Stimulated activated CD8-positive, alpha-beta memory T cell treated with anti-CD3 and anti-CD28 coated beads, Interleukin-2, amount 100 ng/mL, for 1 hour (primary cell): ENCODE measurements at places on chromosomes 11 and 22.

GRCh38 chr11:47243454-47243853, 5.2 kb downstream of the ACP2 start:
- DNase-seq: no peak

DNA sequence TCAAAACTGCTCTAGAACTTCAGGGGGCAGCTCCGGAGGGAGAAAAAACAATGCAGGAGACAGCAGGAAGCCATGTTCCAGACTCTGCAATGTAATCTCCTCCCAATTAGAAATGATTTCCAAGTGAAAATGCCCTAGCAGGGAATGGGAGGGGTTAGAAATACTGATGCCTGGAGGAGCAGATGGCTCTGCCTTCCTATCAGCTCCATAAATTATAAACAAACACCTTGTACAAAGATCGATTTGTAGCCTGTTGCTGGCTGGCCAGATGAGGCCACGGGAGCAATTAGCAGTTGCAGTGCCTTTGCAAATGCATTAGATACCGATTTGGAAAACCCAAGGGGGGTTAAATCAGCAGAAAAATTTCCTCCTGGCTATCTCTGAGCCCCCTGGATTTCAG, 46.6 kb upstream of the CHRM4 start:
- no peak for DNase-seq

- no peak for DNase-seq
Observed at GRCh38 chr11:65501186-65501471, 2.3 kb downstream of the MALAT1 start.

- DNase-seq: no peak
Observed at GRCh38 chr11:86197448-86197847, 47.1 kb upstream of the EED start.

DNA sequence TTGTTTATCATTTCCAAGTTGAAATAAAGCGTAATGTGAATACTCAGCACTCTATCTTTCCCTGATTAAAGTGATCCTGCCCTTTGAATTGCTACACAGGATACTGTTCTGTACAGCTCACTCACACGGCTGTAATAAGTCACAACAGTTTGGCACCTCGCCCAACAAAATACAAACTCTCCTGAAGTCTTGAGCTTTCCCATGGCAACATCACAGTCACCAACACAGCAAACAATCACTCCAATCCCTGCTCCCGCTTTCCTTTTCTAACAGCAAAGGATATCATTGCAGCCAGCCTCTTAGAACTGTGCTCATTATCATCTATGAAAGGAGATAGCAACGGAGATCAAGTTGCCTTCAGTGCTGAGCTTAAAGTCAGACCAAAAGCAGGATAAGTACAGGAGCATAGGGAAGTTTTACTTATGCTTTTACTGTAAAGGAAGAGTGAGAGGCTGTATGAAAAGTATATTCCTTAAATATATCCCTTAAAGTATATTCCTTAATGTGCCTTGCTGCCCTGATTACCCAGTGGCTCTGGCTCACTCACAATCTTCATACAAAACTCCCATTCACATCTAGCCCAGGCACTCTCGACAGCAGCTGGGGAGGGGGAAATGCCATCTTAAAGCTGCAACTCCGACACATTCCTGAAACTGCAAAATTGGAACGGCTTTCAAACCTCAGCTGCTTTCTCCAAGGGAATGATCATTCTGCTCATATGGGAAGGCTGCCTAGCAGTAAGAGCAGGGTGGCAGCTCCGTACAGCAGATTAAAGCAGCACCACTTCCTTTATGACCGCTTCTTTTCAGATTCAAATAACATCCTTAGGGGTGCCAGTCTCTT, 35.8 kb downstream of the MAML2 start:
- DNase-seq: no peak

GRCh38 chr11:91790346-91791170, 434.1 kb upstream of the FAT3 start:
- no peak for DNase-seq

GRCh38 chr11:12263141-12263693, 114.2 kb upstream of the PARVA start:
- DNase-seq: no peak

DNA sequence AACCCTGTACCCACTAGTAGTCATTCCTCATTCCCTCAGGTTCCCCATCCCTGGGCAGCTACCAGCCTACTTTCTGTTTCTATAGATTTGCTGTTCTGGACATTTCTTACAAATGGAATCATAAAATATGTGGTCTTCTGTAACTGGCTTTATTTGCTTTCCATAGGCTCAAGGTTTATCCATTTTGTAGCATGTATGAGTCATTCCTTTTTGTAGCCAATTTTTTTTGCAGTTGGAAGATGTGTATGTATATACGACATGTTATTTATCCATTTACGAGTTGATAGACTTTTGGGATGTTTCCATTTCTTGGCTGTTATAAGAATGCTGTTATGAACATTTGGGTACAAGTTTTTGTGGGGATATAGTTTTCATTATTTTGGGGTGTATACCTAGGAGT, 130.6 kb downstream of the WNT11 start:
- DNase-seq: no peak

- DNase-seq: no peak
Observed at GRCh38 chr22:36840106-36840505, 20.7 kb upstream of the NCF4 start.

DNA sequence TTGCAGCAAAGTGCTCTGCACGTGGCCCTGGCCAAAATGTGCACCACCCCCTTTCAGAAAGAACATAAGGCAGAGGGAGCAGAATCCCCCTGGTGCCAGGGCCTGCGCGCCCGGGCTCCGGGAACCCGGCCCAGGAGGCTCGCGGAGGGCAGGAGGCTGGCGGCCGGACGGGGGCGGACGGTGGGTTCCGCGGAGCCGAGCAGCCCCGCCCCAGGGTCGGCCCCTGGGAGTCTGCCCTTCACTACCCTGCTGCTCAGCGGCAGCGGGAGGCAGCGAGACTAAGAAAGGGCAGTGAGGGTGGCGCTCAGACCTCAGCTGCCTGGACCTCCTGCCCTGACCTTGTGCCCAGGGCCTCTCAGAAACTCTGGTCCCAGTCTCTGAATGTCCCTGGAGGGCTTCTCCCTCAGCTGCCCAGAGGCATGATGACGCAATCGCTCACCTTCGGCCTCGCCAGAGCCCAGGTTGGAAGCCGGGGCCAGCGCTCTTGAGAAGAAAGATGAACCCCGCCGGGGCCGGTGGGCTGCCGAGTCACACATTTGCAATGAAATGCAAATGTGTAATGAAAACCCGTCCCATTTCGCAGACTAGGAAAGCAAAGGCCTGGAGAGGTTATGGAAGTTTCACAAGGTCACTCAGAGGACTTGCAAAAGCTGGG, 1.1 kb upstream of the CLMP start:
- no peak for DNase-seq

DNA sequence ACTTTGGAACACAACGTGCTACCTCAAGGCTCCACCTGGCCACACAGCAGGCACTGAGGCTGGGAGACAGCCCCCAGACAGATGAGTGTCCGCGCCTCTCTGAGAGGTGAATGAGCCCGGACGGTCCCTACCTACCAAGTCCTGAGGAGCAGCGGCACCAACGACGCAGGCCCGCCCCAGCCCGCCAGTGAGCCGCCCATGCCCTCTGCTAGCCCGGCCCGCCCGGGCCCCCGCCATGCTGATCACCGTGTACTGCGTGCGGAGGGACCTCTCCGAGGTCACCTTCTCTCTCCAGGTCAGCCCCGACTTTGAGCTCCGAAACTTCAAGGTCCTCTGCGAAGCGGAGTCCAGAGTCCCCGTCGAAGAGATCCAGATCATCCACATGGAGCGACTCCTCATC, at the start of gene DDI1:
TSS of gene DDI1 (plus strand) at position 53 of the 400 bp plus-strand sequence. CDS start at position 236, 183 bp downstream.
- DNase-seq: no peak

GRCh38 chr11:9646324-9646723, 17.6 kb upstream of the SWAP70 start:
- no peak for DNase-seq

DNA sequence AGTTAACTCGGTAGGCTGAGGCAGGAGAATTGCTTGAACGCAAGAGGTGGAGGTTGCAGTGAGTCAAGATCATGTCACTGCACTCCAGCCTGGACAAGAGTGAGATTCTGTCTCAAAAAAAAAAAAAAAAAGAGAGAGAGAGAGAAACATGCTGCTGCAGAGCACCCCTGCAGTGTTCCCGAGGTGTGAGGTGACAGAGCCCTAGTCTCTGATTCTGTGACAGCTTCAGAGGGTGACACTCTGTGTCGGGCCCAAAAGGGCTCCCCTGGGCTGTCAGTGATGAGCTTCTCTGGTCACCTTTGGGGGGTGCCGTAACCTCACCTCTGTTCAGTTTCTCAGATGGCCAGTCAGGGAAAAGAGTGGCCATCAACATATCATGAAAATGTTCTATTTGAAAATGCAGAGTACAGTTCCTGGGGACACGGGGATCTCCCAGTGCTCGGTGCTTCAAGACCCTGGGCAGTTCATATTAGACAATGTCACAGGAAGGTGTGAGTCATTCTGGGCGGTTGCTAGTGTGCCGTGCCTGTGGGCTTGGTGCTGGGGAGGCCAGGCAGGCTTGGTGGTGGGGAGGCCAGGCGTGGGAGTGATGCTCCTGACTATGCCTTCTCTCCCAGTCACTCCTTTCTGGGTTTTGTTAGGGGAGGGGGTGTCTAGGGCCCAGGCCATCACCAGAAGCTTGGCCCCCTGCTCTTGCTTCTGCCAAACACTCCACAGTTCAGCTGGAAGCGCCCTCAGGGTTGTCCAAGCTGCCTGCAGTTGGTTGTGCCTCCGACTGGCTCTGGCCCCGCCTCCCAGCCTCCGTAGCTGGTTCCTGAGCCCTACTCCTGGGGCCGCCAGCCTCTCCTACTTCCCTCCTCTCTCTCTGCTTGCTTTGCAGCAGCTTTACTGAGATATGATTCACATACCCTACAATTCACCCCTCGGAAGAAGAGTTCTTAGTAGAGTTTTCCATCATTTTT, 52.5 kb upstream of the CLDN5 start:
- DNase-seq: peak; percentile 26

DNA sequence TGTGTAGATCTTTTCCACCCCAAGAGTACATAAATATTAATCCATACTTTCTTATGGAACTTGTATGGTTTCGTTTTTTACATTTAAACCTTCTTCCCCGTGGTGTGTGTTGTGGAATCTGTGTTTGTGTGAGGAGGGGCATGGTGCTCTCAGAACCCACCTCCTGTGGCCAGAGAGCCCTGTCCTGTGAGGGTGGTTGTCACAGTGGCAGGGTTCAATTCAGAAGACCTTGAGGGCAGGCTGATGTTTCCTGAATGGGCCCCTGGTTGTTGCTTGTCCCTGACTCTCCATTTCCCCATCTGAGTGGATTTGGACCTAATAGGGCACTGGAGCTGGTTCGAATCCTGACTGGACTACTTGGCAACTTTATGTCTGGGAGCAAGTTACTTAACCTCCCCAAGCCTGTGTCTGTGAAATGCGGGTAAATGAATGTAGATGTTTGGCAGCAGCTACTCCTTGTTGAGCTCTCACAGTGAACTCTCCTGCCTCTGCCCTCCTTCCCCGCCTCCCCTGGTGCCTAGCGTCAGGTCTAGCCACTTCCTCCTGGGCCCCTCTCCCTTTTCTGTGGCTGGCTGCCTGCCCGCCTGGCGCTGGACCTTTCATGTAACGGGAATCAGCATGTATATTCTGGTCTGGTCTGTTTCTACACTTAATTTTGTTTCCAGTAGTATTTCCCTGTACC, 7.3 kb downstream of the NEAT1 start:
- DNase-seq: no peak

GRCh38 chr22:32864041-32864440, 62.5 kb downstream of the TIMP3 start:
- no peak for DNase-seq

- DNase-seq: no peak
Observed at GRCh38 chr11:132782102-132782501, 750.2 kb downstream of the OPCML start.

- DNase-seq: no peak
Observed at GRCh38 chr22:23531966-23532705, 48.0 kb downstream of the IGLL1 start.

DNA sequence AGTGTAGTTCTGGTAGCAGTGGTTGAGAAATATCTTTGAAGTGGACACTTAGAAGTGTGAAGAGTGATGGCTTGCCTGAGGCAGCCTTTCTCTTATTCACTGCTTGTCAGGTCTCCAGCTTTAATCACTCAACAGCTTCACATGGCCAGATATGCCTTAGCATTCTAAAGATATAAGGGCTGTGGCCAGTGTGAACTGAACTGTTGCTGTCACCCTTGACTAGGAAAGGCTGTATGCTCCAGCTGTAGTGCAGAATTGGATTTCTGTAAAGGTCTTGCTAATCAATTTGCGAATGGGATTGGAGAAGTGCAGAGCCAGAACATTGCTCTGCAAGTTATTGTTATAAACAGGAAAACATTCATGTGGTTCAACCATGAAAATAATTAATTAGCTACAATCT, 266.7 kb downstream of the TMEM135 start:
- DNase-seq: no peak

DNA sequence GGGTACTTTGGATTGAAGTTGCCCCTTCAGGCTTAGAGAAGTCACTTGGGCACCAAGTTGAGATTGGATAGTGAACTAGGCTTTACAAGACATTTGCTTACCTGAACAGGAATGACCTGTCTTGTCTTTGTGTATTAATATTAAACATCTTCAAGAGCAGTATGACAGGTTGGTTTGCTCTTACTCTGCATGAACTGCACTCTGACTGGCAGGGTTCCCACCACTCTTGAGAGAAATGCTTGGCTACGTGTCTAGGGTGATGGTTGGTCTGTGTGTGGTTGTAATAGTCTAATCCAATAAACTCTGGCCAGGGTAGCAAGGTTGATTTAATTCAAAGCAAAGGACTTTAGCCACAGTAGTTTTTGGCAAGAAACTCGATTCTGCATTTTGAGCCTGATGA, 20.1 kb upstream of the SPTBN2 start:
- no peak for DNase-seq

GRCh38 chr11:65551572-65552387, 6.4 kb downstream of the LTBP3 start:
- DNase-seq: no peak

DNA sequence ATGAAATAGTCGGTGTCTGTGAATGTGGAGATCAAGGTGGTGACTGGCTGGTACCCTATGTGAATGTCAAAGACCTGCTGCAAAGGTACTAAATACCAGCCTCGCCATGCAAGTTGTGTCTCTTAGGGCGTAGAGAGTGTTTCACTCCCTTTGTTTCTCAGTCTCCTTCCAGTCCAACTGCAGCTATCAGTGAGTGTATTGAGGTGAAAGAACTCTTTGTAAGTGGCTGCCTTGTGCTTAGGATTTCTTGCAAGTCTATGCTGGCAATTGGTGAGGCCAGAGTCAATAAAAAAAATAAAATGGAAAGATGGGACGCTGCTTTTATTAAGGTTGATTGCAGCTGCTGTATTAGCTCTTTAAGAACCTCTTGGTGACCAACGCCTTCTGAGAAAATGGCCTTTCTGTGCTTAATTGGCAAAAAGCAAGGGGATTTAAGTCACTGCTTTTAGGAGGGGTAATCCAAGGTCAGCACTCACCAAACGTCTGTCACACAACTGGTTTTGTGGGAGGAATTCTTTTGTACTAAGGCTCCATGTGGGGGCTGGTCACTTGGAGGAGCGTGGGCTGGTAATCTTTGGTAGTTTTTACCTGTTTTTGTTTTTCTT, 95.1 kb downstream of the PARVA start:
- DNase-seq: no peak
